ENCODE measurements at places on chromosomes 6 and 20.

DNA sequence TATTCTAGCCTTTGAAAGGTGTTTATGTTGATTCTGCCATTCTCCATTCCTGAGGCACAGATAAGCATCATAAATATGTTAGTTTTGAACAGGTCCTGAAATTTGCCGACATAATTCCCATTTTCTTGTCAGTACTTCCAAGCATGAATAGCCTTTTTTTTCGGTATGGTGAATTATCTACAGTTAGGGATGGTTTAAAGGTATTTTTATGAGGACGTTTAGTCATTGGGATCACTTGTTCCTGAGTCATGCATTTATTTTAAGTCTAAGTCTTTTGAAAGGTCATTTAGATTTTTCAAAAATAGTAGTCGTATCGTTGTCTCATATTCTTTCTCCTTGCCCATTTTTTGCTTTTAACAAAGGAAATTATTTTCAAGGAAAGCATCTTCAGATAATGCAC lies 98.7 kb downstream of the PHACTR3 start:
- DNase-seq = no peak

DNA sequence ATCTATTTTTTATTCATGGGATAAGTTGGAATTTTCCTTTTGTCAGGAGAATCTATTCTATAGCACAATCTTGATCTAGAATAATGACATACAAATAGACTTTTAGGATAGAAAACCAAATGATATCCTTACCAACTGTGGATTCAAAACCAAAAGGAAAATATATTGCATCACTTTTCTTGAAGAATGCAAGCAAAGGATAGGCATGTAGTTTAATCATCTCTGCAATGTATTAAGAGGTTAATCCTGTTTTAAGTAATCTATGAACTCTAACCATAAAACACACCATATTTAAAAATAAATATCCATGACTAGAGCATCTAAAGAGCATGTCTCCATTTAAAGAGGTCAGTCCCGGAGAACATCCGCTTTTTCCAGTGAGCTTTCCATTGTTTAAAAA lies 106.7 kb upstream of the CNKSR3 start:
- no peak for DNase-seq

GRCh38 chr6:138507977-138508675 lies 8.8 kb upstream of the NHSL1 start:
- DNase-seq = no peak

DNA sequence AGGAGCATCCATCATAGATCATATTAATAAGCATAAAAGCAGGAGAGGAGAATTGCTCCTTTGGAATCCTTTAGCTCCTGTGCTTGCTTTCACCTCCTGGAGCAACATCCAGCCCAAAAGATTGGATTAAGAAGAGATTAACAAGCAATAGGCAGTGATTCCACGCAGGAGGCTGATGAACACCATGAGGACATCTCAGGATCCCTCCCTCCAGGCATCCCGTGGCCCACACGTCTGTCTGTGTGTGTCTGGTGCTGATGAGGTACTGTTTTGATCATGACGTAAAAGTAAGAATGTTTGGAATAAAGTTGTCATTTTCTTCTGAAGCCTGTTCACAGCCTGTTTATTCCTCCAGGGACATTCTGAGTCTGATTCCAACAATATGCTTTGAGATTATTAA lies 185.5 kb upstream of the MYLIP start:
- no peak for DNase-seq

DNA sequence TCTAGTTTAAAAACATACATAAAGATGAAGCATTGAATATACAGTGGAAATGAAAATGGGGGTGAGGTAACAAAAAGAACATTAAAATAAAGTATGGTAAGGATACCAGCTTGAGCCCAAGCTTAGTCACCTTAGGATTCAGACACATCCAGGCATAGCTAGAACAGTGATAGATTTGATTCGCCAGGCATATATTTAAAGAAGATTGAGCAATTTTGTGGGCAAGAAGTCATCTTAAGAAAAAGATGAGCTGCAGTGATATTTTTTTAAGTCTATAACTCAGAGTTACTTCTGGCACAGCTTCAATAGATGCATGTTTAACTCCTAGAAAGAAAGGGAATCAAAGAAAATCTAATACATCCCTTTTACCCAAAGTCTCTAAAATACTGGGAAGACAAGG lies 97.9 kb downstream of the BMP5 start:
- no peak for DNase-seq

GRCh38 chr20:40286975-40287531 lies 402.0 kb downstream of the MAFB start:
- DNase-seq = no peak

- no peak for DNase-seq
Observed at GRCh38 chr20:47464380-47465101, 37.1 kb upstream of the NCOA3 start.

GRCh38 chr20:44532259-44532980 lies 10.6 kb upstream of the SERINC3 start:
- DNase-seq = no peak

DNA sequence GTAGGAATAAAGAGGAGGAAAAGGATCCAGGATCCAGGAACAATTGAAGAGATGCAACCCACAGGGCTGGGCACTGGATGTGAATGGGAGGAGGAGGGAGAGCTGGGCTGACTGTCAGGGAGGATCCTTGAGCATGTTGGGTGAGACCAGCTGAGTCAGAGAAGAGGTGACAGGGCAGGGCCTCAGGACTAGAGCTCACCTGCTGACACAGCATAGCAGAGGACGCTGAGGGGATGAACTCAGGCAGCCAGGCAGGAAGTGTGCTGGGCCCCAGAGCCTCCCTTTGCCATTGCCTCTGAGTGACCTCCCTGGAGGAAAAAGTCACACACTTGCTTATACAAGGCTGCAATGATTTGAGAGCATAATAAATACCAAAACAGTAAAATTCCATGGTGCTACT lies 72.3 kb downstream of the ZNF133 start:
- DNase-seq = no peak

- DNase-seq = no peak
Observed at GRCh38 chr6:112366695-112367553, 19.8 kb downstream of the RFPL4B start.

GRCh38 chr6:167930295-167930694 lies 67.2 kb upstream of the KIF25 start:
- DNase-seq = no peak

- DNase-seq = no peak
Observed at GRCh38 chr6:75776461-75776860, 27.4 kb downstream of the MYO6 start.

GRCh38 chr6:157550114-157550989 lies 169.4 kb downstream of the ZDHHC14 start:
- no peak for DNase-seq

Measured in iPS DF 19.7 (cell line).